K562 (cell line): ENCODE measurements at places on chromosomes 4 and X. TPM values are rescaled to one million over a fixed set of nuclear protein-coding genes. Genes with fewer than 3 reads are reported as not detected.
A peak's percentile ranks its signal among the peaks of the same experiment; 100 is the strongest.

The RBMX2 gene
- 27.2 and 29.5 TPM in 2 replicates for total RNA-seq

The CPE gene
- total RNA-seq: 0.16 and 0.22 TPM in 2 replicates

The IL21 gene
- 0.18 TPM in 1 of 2 replicates, not detected in the other for total RNA-seq

DNA sequence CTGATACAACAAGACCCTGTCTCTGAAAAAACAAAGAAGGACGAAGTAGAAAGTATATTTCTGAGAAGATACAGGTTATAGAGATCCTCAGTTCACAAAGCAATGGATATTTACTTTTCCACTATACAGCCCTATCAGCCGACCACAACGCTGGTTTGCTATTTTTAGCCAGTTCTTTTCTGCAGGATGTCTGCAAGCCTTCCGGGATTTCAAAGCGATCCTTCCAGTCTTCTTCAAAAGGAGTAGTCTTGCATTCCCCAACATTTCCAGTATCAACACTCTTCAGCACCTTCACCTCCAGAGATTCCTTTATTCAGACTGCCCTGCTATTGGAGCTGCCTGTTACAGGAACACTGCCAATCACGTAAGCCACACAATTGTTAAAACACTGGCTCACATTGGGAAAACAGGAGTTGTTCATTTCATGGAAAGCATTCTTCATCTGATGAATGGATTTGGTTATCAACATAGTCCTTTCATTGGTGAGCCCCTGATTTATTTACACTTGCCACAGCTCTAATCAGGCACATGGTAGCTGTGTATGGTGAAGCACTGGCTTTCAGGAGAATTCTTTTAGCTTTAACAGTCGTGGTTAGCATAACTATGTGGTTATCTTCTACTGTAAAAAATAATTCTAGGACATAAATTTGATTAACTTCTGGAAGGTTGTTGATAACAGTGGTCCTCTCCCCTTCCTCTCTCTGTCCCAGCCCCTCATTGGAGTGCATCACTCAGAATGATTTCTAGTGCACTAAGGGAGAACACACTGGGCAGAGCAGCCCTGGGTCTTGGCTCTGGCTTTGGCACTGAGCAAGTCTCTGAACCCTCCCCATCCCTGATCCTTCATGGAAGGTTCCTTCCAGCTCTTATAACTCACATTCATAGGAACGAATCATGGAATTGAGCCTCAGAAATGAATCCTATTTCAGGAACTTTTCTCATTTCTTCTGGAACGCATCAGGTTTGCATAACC lies 109.9 kb upstream of the SORBS2 start:
- no peak for DNase-seq
- H3K27me3 ChIP-seq: no peaks in the 10 kb centered on the region
- no peaks in the 10 kb centered on the region for H3K36me3 ChIP-seq

GRCh38 chr4:6443035-6444023 lies 29.1 kb downstream of the PPP2R2C start:
- H3K36me3 ChIP-seq: no peaks in the 10 kb centered on the region
- H3K27me3 ChIP-seq: peaks cover 52% of the 10 kb centered on the region
- H3K4me3 ChIP-seq: no peak overlapping the region
- H3K4me1 ChIP-seq: no peaks in the 10 kb centered on the region
- no peak overlapping the region for H3K27ac ChIP-seq

DNA sequence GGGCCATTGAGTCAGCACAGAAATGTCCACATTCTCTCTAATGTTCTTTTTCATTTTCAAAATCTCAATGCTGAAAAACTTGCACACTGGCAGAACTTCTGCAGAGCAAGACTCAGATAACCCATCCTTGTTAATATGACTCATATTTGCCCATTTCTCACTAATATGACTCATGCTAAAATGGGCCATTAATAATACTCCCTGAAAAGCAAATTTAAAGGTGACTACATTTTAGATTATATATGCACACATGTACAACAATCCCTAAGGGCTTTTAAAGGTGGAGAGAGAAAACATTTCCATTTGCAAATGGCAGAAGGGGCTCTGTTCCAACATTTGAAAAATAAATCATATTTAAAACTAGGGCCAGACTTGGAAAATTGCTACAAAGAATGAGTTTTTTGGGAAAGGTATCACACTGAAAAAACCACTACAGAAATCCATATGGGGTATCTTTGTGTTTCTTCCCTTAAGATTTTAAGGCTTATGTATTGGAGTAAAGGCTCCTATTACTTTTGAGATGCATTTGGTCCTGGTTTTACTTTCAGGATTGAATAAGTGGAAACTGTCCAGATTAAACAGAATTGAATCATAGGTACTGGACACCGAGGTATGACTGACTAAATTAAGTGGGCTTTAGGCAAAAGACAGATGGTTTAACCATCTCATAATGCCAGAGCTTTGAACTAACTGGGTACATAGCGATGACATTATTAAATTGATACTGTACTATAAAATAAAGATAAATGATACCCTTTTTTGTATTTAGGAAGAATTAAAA lies 30.0 kb downstream of the TLR2 start:
- H3K4me1 ChIP-seq: no peaks in the 10 kb centered on the region
- H3K27ac ChIP-seq: no peak overlapping the region
- H3K4me3 ChIP-seq: no peak overlapping the region
- no peaks in the 10 kb centered on the region for H3K36me3 ChIP-seq
- H3K27me3 ChIP-seq: no peaks in the 10 kb centered on the region
- DNase-seq: no peak

DNA sequence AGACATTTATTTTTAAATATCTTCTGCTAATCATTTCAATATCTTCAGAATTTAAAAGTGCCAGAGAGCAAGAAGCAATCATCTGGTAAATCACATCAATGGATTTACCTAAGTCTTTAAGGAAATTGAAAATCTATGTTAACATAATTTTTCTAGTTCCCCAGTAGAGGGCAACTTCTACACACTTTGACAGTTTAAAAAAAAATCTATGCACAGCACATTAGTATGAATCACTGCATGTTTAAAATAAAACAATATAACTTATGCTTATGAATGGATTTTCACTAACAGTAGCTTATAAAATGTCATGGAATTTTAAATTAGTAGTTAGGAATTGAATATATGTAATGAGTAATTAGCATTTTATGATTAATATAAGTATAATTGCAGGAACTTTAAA lies 126.5 kb downstream of the REELD1 start:
- no peak overlapping the region for H3K4me3 ChIP-seq
- H3K27ac ChIP-seq: no peak overlapping the region
- H3K4me1 ChIP-seq: 0 out of 3 replicates have a peak, but pooled peaks cover 6% of the 10 kb centered on the region
- no peaks in the 10 kb centered on the region for H3K27me3 ChIP-seq

DNA sequence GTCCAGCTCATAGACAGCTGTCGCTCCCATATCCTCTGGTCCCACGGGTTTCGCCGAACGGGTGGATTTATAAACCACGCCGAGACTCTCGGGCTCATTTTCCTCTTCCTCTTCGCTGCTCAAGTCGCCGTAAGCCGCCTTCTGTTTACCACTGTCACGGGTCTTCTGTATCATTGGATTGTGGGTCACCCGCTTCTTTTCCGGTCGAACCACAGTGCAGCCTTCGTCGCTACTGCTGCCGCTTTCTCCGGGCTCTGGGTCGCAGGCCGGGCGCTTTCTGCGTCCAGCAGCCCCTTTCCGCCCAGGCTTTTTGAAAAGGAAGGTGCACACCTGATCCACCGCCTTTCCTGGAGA lies 311 bp downstream of the RNF113A start:
- H3K4me1 ChIP-seq: peaks cover 6% of the 10 kb centered on the region; the same call in 1 of the 3 replicates
- DNase-seq: no peak
- H3K4me3 ChIP-seq: peak overlapping the region; percentile 94
- peak overlapping the region; percentile 99 for H3K27ac ChIP-seq

GRCh38 chr4:159443975-159444374 lies 341.1 kb downstream of the RAPGEF2 start:
- H3K36me3 ChIP-seq: no peaks in the 10 kb centered on the region
- H3K4me3 ChIP-seq: no peak overlapping the region
- no peak for DNase-seq
- H3K27me3 ChIP-seq: no peaks in the 10 kb centered on the region
- no peak overlapping the region for H3K27ac ChIP-seq

- no peaks in the 10 kb centered on the region for H3K27me3 ChIP-seq
- DNase-seq: no peak
- H3K27ac ChIP-seq: no peak overlapping the region
- H3K36me3 ChIP-seq: no peaks in the 10 kb centered on the region
These were observed 606.4 kb upstream of the NR3C2 start for GRCh38 chr4:149048451-149049143.

DNA sequence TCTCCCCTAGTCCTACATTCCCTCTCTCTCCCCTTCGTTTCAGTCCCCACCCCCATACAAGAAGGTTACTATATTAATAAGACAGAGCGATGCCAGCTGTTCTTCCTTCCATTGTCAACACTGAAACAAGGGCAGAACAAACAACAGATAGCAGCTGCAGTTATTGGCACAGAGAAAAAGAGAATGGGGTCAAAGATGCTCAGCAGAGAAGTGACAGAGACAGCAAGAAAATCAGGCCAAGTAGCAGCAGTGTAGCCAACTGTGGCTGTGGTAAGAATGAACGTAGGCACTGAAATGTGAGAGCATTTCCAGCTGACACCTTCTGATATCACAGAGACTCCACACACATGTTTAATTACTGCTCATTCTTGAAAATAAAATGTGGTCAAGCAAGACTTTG lies 641.8 kb downstream of the FSTL5 start:
- H3K4me1 ChIP-seq: no peaks in the 10 kb centered on the region
- H3K4me3 ChIP-seq: no peak overlapping the region
- no peaks in the 10 kb centered on the region for H3K27me3 ChIP-seq
- H3K36me3 ChIP-seq: no peaks in the 10 kb centered on the region
